ENCODE measurements at places on chromosomes 3 and 15. TPM values are rescaled to one million over a fixed set of nuclear protein-coding genes. Genes with fewer than 3 reads are reported as not detected.

Gene GPR176
- not detected for total RNA-seq

Gene LTF
- total RNA-seq: not detected

Gene TMEM212
- total RNA-seq: not detected

Gene CADPS
- not detected for total RNA-seq

Gene DZIP3
- 20.5 TPM for total RNA-seq

Gene UNC13C
- total RNA-seq: not detected

Gene MFGE8
- total RNA-seq: 34.7 TPM

Gene TRAT1
- 58.4 TPM for total RNA-seq

Gene SHF
- 1.3 TPM for total RNA-seq

Gene CIP2A
- 64.3 TPM for total RNA-seq

Gene CCR4
- total RNA-seq: 2.9 TPM

Gene MKRN3
- 1.5 TPM for total RNA-seq

Gene ARRDC4
- 0.18 TPM for total RNA-seq

Gene WHAMM
- total RNA-seq: 12.5 TPM

Gene TMOD2
- total RNA-seq: 12.5 TPM

Gene CD96
- 303 TPM for total RNA-seq

Gene NANOGP8
- not detected for total RNA-seq

Gene XCR1
- total RNA-seq: not detected

Gene ACP3
- not detected for total RNA-seq

Gene GOLGA6B
- total RNA-seq: not detected

Gene BBS4
- total RNA-seq: 11.6 TPM

Gene ABHD6
- total RNA-seq: 4.4 TPM

Gene ZNF660
- 0.55 TPM for total RNA-seq

Gene WDR72
- total RNA-seq: not detected

Gene SAXO2
- 2.0 TPM for total RNA-seq

Gene DGKG
- 0.37 TPM for total RNA-seq

Gene IMPG2
- total RNA-seq: 0.29 TPM

Gene ABHD2
- total RNA-seq: 71.9 TPM

Gene ITGB5
- total RNA-seq: not detected

Gene GOLGA6D
- total RNA-seq: not detected

Gene CXCR6
- total RNA-seq: 27.6 TPM

Gene GPR27
- 0.40 TPM for total RNA-seq

Gene GOLGA6L7
- total RNA-seq: not detected

Gene OCA2
- total RNA-seq: not detected

Gene PLA2G4E
- total RNA-seq: not detected

Gene SOX2
- not detected for total RNA-seq

Gene TMEM45A
- total RNA-seq: 0.42 TPM

Gene THPO
- total RNA-seq: not detected

Gene STAB1
- not detected for total RNA-seq

Gene TMEM202
- total RNA-seq: not detected

Gene TMEM207
- total RNA-seq: not detected

Gene ERICH6
- total RNA-seq: 0.21 TPM

Gene PLSCR2
- not detected for total RNA-seq

Gene ZNF35
- total RNA-seq: 7.6 TPM

Gene DAZL
- total RNA-seq: not detected

Gene CLSTN2
- total RNA-seq: not detected

Gene ABHD14A
- 10.5 TPM for total RNA-seq

Gene VGLL3
- not detected for total RNA-seq

Gene CCR9
- total RNA-seq: not detected

Gene CEP70
- total RNA-seq: 15.9 TPM

Gene MYNN
- 16.4 TPM for total RNA-seq

Gene FBXO22
- total RNA-seq: 41.4 TPM

Gene CKMT1A
- not detected for total RNA-seq

Gene PFN2
- not detected for total RNA-seq

Gene PLSCR4
- total RNA-seq: 0.31 TPM

Gene GPR160
- total RNA-seq: 5.0 TPM

All from activated CD8-positive, alpha-beta T cell treated with anti-CD3 and anti-CD28 coated beads, Interleukin-2, amount 10 ng/mL, durations not matched to agents 7 days and 5 days (primary cell).